ENCODE measurements at places on chromosomes 13 and 19.

- no peak for DNase-seq
Observed at GRCh38 chr13:46860722-46861121, 36.1 kb downstream of the HTR2A start.

DNA sequence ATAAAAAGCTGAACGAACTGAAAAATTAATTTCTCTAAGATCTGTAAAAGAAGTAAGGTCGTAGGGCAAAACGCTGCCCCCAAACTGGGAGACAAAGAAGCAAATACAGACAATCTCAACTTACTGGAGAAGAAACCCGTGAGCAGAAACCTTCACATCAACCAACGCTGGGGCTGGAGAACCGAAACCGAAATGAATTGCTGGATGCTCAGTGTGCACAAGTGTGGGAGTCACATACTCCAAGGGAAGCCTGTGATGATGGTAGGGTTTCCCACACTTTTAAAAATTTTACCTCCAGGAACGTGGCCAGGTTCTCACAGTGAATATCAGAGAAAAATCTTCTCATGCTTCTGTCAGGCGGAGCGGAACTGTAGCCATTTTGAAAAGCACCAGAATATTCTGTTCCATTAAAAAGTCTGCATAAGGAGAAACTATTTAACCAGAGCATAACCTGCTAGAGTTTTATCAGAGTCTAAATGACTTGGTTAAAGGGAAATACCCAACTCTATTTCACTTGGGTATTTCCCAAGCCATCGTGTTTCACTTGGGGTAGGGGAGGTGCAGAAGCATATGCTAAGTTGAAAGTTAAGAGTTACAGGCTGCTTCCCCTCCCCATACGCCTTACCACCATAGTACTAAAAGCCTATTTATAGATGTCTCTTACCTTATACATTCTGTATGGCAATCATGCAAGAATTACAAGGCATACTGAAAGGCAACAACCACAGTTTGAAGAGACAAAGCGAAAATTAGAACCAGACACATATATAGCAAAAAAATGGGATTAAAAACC, 110.5 kb upstream of the SLITRK1 start:
- no peak for DNase-seq

GRCh38 chr13:50518781-50519201, 324.7 kb downstream of the DLEU7 start:
- no peak for DNase-seq

DNA sequence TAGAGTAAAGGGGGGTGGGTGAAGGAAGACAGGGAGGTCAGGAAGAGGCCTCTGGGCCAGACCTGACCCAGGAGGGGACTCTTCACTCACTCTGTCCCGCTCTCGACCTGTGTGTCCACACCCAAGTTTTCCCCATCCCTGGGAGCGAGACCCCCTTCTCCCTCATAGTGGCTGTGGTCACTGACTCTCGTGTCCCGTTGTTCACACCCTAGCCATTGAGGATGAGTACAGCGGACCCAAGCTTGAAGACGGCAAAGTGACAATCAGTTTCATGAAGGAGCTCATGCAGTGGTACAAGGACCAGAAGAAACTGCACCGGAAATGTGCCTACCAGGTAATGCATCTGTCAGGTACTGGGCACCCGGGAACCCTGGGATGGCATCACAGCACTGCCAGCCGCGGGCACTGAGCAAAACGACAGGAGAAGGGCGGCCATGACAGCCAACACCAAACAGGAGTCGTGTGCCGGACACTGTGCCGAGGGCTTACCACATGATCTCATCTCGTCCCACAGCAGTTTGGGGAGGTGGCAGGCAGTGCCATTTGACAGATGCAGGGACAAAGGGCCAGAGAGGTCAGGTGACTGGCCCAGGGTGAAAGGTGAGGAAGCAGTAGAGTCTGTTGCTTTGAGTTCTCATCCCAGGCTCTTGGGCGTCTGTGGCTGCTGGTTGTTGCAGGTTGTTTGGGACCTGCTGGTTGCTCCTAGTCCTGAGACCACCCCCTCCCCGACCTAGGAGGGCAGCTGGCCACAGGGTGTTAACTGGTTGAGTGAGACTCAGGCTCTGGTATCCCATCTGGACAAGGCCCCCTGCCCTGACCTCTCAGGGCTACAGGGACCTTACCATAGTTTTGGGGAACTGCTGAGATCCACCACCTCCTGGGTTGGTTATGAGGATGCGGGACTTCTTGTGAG, 29.6 kb downstream of the PPP5C start:
- DNase-seq, result no peak

- DNase-seq, result peak; percentile 82
Observed at GRCh38 chr19:1624458-1624857, 19.2 kb upstream of the UQCR11 start.

DNA sequence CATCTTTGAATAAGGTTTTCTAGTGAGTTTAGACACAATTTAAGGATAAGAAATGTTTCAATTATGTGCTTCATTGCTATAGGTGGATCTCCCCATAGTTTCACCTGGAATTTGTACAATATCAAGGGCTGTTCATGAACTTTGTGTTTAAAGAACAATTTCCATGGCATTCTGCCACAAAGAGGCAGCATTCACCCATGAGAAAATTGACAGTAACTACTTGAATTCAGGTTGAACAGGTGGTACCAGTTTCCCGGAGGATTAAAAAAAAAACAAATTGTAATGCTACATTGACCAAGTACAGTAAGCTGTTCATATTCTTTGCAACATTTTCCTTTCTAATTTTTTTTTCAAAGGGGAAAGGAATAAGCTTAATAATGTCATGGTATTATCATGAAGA, 9.1 kb downstream of the SLITRK5 start:
- DNase-seq, result no peak

- DNase-seq, result no peak
Observed at GRCh38 chr19:51147663-51148062, 5.6 kb downstream of the SIGLEC7 start.

DNA sequence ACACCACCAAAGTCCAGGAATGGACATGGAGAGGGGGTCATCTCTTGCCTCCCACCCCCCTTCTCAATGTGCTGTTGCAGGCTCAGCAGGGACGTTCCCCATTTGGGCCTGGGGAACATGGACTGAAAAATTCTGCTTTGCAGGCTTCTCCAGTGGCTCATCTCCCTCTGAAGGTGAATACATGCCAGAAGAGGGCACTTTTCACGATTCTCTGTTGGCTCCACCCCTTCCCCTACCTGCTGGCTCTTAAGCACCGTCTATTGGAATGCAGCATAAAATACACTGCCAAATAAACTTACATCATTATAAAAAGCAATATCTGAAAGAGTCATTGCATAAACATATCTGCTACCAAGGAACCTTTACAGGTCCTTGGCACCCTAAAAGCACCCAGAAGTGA, 35.7 kb downstream of the NHLRC3 start:
- DNase-seq, result no peak

- DNase-seq, result no peak
Observed at GRCh38 chr13:30552567-30552966, 65.2 kb upstream of the USPL1 start.

GRCh38 chr13:47705185-47705584, 295.9 kb downstream of the SUCLA2 start:
- DNase-seq, result no peak

DNA sequence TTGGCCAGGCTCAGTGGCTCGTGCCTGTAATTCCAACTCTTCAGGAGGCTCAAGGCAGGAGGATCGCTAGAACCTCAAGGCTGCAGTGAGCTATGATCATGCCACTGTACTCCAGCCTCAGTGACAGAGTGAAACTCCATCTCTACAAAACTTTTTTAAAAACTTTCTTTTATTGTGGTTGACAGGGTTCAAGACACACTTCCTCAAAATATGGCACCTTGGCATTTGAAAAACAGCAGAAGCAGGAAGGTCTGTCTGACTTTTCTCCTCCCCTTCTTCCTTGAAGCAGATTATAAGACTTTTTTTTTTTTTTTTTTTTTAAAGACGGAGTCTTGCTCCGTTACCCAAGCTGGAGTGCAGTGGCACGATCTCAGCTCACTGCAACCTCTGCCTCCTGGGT, 100.3 kb downstream of the TM9SF2 start:
- no peak for DNase-seq

DNA sequence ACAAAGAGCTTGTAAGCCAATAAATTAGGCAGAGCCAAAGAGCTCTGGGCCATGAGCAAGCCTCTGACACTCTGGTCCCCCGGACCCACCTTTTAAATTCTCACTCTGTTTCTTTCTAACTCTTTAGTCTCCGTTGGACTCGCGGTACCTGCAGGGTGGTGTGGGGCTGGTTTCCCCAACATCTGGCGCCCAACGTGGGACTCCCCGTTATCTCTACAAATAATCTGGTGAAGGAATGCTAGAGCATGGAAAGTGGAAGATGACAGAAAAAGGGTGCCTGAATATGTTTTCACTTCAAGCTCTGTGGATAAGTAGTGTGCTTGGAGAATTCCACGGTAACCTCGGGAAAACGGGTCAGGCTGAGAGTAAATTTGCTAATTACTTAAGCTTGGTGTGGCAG, 36.5 kb upstream of the CYP2B6 start:
- no peak for DNase-seq

- DNase-seq, result no peak
Observed at GRCh38 chr13:94182185-94182761, 297.2 kb downstream of the DCT start.

DNA sequence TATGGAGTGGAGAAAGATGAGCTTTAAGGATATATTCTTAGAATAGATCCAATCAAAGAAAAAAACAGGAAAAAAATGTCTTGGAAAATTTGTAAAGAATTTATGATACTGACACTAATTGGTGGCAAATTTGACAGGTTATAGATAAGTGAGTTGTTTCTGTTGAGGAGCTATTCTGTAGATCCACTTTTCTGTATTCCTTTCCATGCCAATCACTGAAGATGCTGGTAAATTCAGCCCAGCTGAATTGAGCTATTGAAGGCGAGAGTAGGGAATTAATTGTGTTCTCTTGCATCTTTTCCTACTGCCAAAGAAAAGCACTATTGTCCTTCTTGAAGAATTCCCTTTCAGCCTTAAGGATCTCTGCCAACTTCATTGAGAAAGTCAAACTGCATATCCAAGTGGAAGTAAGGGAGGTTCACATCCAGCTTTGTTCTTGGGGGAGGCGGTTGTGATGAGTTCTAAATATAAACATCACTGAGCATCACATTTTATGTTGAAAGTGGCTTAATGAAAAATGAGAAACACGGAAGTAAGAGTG, 113.1 kb downstream of the PCDH9 start:
- DNase-seq, result no peak

GRCh38 chr13:75635828-75636435, at the start of gene LMO7:
Gene LMO7, plus strand, starts transcription at chr13:75636330. Its CDS starts 328 bp downstream, at chr13:75636658.
- peak; percentile 42 for DNase-seq

DNA sequence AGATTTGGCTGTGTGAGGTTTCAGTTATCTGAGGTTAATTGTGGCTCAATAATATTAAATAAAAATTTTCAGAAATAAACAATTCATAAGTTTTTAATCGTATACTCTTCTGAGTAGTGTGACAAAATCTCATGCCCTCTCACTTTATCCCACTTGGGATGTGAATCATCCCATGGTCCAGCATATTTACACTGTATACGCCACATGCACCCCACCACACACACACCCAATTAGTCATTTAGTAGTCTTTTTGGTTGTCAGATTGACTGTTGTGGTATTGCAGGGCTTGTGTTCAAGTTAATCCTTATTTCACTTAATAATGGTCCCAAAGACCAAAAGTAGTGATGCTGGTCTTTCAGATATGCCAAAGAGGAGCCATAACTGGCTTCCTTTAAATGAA, 66.4 kb upstream of the PCDH9 start:
- no peak for DNase-seq

DNA sequence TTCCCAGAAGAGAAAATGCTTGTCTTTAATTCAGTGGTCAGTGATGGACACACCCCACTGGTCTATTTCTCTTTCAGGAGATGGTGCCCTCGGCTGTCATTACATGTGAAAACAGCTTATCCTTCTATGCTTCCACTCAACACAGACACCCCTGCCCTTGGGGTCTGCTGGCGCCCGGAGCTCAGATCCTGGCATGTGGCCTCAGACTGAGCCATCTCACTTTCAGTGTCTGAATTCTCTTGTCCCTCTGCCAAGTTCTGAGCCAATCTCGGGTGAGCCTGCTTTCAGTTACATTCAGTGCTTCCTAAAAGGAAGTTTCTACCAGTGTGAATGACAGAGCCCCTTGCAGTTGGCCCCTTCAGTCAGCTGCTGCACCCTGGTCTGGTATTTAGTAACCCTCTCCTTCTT, 293.6 kb downstream of the DNAJC15 start:
- DNase-seq, result no peak

- DNase-seq, result no peak
Observed at GRCh38 chr19:53917356-53917755, 8.3 kb downstream of the CACNG7 start.

DNA sequence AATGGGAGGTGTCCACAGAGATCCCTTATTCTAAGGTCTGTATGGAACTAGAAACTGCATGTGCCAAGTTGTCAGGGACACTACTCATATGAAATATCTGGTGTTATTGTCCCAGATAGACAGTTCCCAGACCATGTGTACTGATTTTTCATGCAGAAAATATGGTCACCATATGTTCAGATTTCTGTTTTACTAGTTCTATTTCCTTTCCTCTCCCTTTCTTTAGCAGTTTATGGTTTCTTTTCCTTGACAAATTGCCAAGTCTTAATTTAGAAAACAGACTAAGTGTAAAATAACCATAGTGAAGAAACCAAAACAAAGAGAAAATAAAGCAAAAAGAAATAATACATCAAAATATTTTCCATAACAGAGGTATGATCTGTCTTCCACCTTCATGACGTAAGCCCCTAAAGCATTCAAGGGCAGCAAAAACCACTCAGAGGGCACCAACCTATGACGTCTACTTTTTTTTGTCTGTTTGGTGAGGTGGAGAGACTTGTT, 248.5 kb downstream of the KCTD12 start:
- no peak for DNase-seq

DNA sequence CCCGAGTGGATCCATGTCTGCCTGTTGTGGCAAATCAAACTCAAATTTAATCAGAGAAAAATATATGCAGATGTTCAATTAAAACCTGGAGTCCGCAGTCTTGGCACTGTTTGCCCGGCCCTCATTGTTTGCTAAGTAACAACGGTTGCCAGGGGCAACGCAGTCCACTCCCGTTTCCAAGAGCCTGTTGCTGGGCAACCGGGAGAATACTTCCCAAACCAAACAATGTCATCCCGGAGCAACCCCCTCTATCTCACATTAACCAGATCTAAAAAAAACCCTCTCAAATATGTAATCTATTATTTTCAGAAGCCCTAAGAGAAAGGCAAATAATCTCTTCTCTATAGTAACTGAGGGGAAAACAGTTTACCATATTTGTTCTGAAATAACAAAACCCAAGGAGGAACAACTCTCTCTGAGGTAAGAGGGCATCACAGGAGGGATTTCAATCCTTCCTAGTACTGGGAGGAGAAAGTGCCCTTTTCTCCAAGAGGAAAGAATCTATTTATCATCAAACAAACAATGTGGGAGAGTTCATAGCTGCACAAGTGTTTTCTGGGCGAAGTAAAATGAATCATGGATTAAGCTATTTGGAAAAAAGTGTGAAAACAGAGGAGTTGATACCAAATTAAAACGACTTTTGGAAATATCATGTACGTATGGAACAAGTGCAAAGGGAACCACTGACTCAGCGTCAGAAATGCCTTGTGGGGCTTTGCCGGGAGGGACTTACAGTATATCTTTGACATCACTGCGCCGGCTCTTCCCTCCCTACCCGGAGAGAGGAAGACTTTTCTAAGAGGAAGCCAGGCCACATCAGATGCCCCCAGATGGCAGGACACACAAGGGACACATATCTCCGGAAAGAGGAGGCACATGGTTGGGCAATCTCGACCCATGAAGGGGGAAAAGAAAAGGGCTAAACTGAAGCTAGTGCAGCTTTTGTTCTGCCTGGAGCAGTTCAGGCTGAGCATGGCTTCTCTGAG, 43.3 kb downstream of the RFX2 start:
- DNase-seq, result peak; percentile 85

- no peak for DNase-seq
Observed at GRCh38 chr13:105168295-105168694, 1367.2 kb downstream of the EFNB2 start.

GRCh38 chr19:51415187-51415586, 2.3 kb downstream of the SIGLEC10 start:
- no peak for DNase-seq

All from HuH-7.5 (cell line).